C1 segment of cervical spinal cord (tissue), 14 donors: ENCODE measurements at places on chromosomes 16 and 17.
A peak's percentile ranks its signal among the peaks of the same experiment; 100 is the strongest.

GRCh38 chr16:9135797-9136196 lies 44.4 kb downstream of the HAPSTR1 start:
- no peak for DNase-seq

GRCh38 chr16:70428178-70428998 lies 10.5 kb downstream of the ST3GAL2 start:
- DNase-seq = peak; percentile 79

- DNase-seq = peak; percentile 11
Measured at GRCh38 chr16:81601008-81601428, 156.4 kb downstream of the CMIP start.

GRCh38 chr17:16924696-16925440 lies 47.0 kb downstream of the TNFRSF13B start:
- no peak for DNase-seq

DNA sequence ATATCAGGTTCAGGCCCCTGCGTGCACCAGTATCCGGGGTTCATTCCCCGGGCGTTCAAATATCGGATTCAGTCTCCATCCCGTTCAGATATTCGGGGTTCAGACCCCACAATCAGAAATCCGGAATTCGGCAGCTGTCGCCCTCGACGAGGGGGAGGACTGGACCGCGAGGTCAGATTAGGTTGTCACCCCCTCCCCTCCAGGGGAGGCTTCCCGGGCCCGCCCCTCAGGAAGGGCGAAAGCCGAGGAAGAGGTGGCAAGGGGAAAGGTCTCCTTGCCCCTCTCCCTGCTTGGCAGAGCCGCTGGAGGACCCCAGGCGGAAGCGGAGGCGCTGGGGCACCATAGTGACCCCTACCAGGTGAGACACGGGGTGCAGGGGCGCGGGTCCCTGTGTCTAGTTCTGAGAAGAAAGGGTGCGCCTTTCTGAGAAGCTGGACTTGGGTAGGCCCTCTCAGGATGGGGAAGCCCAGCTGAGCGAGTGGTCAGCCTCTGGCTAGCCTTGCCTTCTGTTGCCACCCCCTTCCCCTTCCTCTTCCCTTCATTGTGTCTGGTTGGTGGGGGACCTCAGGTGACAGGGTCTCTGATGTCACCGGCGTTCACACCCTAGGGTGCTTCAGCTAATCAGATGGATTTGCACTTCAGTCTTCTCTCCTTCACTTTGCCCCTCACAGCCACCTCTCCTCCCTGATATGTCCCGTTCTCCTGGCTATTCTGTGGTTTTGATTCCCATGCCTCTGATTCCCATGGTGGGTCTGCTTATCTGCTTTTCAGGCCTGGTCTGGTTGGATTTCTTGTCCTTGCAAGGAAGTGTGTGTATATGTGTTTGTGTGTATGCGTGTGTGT lies 844 bp downstream of the TAOK2 start:
- DNase-seq = no peak

- DNase-seq = no peak
Measured at GRCh38 chr17:40192961-40193360, 15.7 kb downstream of the RAPGEFL1 start.

DNA sequence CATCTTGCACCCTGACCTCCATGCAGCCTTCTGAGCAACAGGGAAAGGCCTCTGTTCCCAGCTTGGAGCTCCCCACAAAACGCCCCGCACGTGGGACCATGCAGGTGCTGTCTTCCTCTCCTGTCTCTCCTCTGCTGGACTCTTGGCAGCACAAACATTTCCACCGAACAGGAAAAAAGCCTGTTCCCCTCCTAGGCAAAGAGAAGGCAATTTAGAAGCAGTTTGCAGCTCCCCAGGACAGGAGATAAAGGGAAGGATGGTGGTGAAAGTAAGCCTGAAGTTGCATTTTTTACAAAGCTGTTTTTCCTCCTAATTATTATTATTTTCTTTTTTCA lies 7.7 kb upstream of the CIBAR2 start:
- no peak for DNase-seq

- no peak for DNase-seq
Measured at GRCh38 chr17:34219405-34219804, 35.7 kb upstream of the CCL2 start.

DNA sequence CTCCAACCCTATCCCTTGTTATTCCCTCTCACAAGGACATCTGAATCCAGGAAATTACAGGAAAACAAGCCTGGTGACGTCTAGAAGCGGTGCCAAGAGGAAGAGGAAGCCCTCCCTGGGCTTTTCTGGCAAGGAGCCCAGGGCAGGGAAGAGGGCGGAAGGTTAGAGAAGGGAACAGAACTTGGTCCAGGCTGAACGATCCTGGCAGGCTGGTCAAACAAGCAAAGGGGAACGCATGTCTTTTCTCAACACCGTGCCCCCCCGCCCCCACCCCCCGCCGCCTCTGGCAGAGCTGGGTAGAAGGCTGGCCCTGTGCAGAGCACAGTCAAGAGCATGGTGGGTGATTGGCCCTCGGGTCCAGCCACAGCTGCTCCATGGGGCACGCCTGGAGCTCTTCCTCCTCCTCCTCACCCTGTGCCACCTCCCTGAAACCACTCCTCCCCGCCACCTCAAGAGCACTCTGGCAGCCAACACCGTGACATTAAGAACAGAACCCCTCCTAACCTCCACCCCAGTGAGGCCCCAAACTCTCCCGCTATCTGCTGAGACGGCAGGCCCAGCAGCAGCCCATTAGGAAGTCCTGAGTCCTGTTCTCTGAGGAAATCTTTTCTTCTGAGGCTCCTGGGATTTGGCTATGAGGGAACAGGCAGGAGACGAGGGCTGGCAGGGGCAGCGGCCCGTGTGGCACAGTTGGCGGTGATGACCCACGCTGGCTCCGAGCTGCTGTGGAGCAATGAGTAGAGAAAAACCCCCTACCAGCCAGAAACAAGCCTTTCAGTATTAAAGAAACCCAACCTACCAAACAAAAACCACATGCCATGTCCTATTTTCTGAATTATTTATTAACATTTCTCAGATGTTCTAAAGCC lies 7.3 kb downstream of the C16orf86 start:
- no peak for DNase-seq
